CD4-positive, alpha-beta memory T cell (primary cell): ENCODE measurements at places on chromosomes 2 and 18.

DNA sequence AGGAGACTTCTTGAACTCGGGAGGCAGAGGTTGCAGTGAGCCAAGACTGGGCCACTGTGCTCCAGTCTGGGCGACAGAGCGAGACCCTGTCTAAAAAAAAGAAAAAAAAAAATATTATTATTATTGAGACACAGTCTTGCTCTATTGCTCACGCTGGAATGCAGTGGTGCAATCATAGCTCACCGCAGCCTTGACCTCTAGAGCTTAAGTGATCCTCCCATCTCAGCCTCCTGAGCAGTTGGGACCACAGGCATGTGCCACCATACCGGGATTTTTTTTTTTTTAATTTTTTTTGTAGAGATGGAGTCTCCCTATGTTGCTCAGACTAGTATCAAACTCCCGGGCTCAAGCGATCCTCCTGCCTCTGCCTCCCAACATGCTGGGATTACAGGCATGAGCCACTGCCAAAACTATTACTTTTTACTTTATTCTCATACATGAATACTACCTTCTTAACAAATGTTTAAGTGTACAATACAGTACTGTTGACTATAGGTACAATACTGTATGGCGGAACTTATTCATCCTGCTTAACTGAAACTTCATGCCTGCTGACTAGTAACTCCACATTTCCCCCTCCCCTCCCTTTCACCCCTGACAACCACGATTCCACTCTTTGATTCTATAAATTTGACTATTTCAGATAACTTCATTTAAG is 15.5 kb downstream of the FBXO11 start:
- no peak for DNase-seq

GRCh38 chr2:81589406-81589805 is 1284.9 kb upstream of the LRRTM1 start:
- DNase-seq, result no peak

- no peak for DNase-seq
Measured at GRCh38 chr2:160927324-160927723, 232.9 kb upstream of the TANK start.

- DNase-seq, result no peak
Measured at GRCh38 chr18:26867471-26867870, 2.0 kb upstream of the AQP4 start.

GRCh38 chr18:48817021-48817461 is 133.7 kb downstream of the SMAD7 start:
- no peak for DNase-seq

- DNase-seq, result no peak
Measured at GRCh38 chr2:223956300-223956699, 963 bp upstream of the MRPL44 start.

GRCh38 chr2:127552336-127552735 is 16.9 kb downstream of the MYO7B start:
- DNase-seq, result no peak

DNA sequence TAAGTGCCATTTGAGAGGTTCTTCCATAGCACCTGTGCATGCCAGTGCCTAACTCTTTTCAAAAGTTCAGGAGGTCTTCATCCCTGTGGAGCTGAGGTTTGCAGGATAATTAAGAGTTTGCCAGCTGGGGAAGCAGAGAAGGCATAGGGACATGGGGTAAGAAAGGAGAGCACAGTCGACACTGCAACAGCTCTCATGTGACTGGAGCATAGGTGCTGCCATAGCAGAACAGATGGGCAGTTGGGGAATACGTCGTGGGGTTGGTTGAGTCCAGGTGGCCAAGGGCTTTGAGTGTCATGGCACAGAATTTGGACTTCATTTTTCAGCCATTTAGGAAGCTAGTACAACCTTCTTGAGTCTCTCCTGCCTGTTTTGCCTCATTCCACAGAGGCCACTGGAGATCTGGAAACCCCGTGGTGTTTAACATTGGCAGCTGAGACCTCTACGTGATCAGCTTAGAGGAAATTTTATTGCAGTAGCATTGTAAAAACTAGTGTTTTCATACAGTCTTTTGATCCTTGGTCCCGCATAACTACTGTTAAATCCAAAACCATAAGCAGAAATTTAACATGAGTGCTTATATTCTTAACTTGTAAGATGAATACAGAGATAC is 65.1 kb downstream of the CRIM1 start:
- no peak for DNase-seq

GRCh38 chr2:153710128-153710527 is 161.6 kb upstream of the GALNT13 start:
- DNase-seq, result no peak

GRCh38 chr18:23539911-23540525 is 36.7 kb downstream of the RMC1 start:
- DNase-seq, result no peak

- no peak for DNase-seq
Measured at GRCh38 chr18:26656944-26657536, 108.7 kb upstream of the KCTD1 start.

DNA sequence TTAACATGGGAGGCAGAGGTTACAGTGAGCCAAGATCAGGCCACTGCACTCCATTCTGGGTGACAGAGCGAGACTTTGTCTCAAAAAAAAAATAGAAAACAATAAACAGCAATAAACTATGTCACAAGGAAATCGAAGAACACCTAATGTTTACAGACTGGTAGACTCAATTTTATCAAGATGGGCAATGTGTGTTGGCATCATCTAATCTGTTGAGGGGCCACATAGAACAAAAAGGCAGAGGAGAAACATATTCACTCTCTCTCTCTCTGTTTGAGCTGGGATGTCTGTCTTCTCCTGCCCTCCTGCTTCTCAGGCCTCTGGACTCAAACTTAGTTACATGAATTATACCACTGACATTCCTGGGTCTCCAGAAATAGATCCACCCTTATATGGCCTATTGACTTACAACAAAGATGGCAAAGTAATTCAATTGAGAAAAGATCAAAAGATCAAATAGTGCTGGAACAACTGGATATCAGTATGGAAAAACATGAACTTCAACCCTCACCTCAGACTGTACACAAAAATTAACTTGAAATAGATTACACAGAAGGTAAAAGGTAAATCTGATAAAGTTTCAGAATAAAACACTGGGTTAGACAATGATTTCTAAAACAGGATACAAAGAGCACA is 703.8 kb upstream of the CRIM1 start:
- DNase-seq, result no peak

GRCh38 chr2:88845772-88846661 is 154.5 kb downstream of the RPIA start:
- no peak for DNase-seq

- DNase-seq, result no peak
Measured at GRCh38 chr2:119339562-119339923, 27.1 kb downstream of the C2orf76 start.

DNA sequence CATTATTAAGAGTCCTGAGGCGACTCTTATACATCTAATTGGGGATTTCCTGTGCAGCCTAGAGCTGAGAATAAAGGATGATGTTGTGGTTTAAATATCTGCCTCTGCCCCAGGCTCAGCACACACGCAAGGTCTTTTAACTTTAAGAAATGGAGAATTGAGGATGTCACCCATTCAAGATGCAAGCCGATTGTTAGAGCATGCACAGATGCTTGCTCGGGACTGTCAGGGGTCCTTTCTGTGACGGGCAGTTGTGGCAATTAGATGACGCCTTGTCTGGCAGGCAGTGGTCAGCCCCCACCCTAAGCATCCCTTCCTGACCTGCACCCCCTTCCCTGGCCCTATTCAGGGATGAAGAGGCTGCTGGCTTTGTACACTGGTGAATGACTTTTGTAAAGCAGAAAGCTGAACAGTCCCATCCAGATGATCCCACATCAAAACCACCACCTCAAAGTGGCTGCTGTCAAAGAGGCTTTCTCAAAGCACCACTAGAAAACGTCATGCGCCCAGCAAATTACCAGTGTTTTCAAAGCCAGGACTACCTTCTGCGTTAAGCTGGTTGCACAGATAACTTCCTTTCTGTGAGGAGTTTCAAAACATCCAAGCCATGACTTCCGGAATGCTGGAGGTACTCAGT is 23.7 kb downstream of the FAM178B start:
- peak; percentile 96 for DNase-seq
